ENCODE measurements at places on chromosomes 13 and 19.

DNA sequence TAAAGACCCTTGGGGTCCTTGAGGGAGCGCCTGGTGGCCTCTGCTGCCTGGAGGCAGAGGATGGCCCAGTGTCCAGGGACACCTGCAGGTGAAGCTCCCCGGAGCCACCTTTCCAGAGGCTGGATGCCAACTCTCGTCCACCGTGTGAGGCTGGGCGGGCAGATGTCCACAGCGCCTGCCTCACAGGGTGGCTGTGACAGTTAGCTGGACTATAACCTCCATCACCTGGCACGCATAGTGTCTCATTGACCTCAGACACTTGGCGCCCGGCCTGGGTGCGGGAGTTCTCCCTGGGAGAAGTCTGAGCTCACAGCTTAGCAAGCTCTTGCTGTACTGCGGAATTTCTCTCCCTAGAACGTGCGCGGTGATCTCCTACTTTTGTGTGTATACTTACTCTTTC is 9.8 kb downstream of the BICRA start:
- no peak for DNase-seq

- no peak for DNase-seq
These were observed 461 bp upstream of the TM9SF2 start for GRCh38 chr13:99500839-99501183.

- no peak for DNase-seq
These were observed 34.3 kb downstream of the TEX29 start for GRCh38 chr13:111354789-111355188.

DNA sequence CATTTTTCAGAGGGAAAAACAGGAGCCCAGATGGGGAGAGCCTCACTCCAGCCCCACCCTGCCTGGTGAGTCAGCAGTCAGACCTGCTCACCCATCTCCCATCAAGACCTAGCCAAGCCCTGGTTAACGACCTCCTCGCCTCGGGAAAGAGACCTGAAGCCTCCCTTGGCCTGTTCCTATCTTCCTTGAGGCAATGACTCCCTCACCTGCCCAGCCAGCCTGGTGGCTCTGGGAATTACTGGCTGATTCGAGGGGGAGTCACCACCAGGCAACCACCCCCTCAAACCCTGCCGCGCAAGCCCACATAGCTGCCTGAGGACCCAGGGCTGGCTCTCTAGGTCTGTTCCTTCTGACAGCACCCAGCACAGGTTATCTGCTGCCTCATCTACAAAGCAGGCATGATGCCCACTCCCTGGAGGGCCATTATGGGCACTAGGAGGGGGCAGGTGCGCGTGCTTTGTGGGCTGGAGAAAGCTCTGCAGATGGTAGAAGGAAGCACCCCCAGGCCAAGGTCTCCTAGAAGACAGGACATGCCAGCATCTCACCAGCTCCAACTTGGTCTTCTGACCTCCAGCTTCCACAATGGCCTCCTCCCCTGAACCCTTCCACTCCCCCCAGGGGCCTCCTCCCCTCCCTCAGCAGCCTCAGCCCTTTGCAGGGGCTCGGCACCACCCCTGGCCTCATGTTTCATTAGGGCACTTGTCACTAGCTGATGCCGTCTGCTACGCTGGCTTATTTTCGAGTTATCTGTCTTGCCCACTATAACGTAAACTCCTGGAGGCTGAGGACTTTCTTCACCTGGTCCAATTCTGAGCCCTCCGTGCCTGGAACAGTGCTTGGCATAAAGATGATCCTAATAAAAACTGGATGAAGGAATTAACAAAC is 10.4 kb downstream of the DEDD2 start:
- DNase-seq, result no peak

GRCh38 chr19:49987159-49987698 is 26.3 kb upstream of the SIGLEC11 start:
- peak; percentile 57 for DNase-seq

GRCh38 chr19:28130066-28130511 is 1082.9 kb downstream of the UQCRFS1 start:
- no peak for DNase-seq

DNA sequence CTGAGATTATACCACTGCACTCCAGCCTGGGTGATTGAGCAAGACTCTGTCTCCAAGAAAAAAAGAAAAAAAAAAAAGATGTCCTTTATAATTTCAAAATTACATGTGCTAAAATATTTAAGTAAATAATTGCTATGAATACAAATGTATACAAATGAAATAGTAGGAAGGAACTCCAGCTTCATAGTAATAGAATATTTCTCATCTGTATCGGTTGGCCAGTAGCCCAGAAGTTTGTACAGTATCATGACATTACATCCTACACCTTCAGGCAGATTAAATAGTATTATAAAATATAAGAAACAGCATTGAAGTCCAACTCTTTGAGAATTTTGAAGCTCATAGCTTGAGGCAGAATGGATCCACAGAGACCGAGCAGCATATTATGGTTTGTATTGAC is 36.5 kb upstream of the CLDN10 start:
- DNase-seq, result no peak
